GM12892 (cell line): ENCODE measurements at places on chromosomes 3 and 15.

GRCh38 chr3:65706301-65706700 lies 332.4 kb downstream of the MAGI1 start:
- no peak for DNase-seq

GRCh38 chr3:110070161-110070916 lies 733.0 kb upstream of the DPPA4 start:
- DNase-seq = no peak

- no peak for DNase-seq
Measured at GRCh38 chr15:72220687-72221086, 10.3 kb downstream of the PKM start.

DNA sequence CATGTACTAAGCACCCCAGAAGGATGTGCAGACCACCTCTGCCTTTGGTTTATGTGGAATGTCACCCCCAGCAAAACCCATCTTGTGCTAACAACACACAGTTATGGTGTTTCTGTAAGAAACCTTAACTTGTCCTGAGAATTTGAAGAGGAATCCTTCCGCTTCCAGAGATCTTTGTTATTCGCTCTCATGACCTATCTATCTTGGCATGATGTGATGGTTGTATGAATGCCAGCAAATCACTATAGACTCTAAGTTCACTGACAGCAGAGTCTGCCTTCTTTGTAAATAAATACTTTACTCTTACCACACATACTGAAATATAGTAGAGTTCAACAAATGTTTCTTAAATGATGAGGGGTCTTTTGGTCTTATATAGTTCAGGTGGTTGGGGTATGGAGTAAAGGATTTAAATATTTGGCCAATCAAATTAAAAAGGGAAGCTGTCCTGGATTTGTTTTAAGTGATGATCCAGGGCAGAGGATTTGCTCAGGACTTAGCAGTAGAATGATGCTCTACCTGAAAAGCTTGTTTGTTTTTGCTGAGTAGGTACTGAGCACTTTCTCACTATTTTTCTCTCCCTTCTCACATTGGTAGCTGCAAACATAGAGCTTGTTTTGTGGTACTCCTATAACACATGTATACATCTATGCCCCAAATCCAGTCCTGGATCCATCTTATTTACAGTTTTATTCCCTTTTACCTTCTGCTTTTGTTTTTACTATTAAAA lies 27.9 kb upstream of the RTP1 start:
- DNase-seq = no peak
